ENCODE measurements at places on chromosomes 13 and 19.

DNA sequence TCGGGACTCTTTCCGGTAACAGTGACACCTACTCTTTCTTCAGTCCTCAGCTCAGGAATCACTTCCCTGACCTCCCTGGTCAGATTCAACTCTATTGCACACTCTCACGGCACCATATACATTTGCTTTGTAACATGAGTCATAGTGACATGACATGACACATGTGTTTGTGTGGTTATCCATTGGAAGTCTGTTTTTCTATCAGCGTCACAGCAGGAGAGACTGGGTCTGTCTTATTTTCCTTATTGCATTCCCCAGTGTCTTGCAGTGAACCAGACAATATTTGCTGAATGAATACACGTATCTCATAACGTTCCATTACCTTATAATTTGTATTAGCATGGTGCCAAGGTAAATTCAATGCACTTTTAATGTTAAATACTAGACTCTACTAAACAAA, 102.0 kb downstream of the DCLK1 start:
- DNase-seq, result no peak

GRCh38 chr13:19056984-19057490, 124.6 kb downstream of the TUBA3C start:
- no peak for DNase-seq

GRCh38 chr19:32269831-32270230, 75.6 kb upstream of the ZNF507 start:
- no peak for DNase-seq

GRCh38 chr13:99659226-99659625, 158.0 kb downstream of the TM9SF2 start:
- no peak for DNase-seq

DNA sequence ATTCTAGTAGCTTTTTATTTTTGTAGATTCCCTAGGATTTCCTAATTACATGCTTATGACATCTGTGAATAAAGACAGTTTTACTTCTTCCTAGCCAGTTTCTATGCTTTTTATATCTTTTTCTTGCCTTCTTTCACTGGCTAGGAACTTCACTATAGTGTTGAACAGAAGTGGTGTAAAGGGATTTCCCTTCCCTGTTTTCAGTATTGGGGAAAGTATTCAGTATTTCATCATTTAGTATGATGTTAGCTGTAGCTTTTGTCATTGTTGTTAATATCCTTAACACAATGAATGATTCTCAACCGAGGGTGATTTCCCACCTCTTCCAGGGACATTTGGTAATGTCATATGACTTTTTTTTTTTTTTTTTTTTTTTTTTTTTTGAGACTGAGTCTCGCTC, 77.3 kb downstream of the SLC6A16 start:
- no peak for DNase-seq

DNA sequence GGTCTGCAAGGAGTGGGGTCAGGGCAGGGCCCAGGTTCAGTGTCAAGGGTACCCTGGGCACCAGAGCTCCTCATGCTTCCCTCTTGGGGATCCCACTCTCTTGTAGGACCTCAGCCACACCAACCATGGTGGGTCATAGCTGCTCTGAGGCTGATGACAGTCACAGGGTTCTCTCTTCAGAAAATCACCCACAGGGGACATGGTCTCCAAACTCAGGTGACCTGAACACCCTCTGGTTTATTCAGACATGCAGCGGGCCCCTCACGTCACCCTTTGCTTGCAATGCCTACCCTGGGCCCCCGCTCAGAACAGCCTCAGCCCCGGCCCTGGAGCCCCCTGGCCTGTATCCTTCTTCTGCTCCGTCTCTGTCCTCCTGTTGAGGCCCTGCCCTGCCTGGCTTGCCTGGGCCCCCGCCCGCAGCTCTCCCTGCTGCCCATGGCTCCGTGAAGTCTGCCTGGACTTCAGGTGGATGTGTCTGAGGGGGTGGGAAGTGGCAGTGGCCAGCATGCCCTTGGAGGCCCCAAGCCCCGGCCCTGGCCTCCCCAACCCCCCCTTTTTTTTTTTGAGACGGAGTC, 20.4 kb downstream of the CHERP start:
- DNase-seq, result no peak

GRCh38 chr13:77545626-77546412, 10.3 kb downstream of the SCEL start:
- DNase-seq, result no peak

DNA sequence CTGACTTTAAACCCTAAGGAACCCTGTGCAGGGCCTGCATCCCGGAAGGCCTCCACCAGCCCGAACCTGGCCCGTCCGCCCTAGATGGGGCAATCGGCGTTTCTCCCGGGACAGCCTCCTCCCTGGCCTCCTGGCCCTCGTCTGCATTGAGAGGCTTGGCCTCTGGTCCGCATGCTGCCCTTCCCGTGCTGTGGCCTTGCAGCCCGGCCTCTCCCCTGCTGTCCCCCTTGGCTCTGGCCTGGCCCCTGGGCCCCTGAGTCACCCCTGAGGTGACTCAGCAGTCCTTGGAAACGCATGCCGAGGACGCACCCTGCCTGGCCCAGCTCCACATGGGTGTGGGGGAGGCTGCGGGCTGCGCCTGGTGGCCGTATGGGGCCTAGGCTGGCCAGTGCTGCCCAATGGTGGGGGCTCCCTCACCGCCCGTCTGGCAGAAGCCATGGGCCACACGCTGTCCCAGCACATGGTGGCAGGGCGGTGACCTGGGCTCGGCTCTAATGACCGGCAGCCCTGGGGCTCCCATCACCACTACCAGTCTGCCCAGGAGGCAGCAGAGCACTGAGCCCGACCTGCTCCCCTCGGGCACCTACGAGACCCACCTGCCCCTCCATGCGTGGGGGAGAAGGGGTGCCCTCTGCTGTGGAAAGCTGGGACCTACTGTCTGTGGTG, 25.7 kb downstream of the SH3GL1 start:
- no peak for DNase-seq

GRCh38 chr13:21045100-21045499, 16.3 kb downstream of the LATS2 start:
- no peak for DNase-seq

DNA sequence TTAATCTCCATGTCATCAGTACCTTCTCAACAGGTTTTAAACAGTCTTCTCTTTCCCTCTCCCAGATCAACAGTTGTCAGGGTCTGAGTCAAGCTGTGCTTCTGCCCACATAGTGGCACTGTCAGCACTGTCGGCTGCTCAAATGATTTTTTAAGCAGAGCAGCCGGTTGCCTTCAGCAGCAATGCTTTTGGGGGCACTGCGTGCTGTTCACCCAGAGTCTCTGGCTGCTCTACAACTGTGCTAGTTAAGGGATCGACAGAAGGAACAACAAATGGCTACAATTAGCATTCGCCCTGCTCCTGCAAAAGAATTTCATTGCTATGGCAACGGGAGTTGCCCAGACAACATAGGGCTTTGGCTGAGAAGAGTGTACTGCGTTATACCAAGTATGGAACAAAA, 412.9 kb downstream of the DIAPH3 start:
- no peak for DNase-seq

- no peak for DNase-seq
Measured at GRCh38 chr13:60981407-60981806, 434.2 kb downstream of the PCDH20 start.

GRCh38 chr19:4550479-4551050, 8.9 kb downstream of the SEMA6B start:
- DNase-seq, result no peak

DNA sequence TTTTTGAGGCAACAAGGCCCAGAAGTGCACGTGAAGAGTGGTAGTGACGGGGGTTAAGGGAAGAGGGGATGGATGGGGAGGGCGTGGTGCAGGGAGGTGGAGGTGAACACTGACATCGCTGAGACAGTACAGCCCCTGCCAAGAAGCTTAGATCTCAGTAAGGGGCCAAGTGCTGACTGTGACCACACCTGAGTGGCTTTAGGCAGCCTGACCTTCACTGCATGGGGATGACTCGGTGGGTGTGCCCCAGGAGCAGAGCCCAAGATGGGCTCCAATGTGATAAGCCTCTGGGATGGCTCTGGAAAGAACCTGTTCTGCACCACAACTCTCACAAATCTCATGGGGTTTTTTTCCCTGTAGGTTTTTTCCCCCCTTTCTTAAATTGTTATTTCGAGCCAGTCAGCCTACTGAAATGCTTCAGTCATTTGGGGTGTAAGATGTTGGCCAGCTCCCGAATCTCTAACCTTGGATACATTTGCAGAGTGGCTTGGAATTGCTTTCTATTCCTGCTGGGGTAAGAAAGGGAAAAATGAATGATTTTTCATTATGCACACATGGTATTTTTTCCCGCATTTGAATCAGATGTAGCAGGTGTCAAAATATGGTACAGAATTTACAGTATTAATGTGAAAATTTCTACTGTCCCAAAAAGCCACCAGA, 165.0 kb downstream of the TM9SF2 start:
- DNase-seq, result no peak

- no peak for DNase-seq
Measured at GRCh38 chr13:24066405-24067295, 93.9 kb upstream of the SPATA13 start.

DNA sequence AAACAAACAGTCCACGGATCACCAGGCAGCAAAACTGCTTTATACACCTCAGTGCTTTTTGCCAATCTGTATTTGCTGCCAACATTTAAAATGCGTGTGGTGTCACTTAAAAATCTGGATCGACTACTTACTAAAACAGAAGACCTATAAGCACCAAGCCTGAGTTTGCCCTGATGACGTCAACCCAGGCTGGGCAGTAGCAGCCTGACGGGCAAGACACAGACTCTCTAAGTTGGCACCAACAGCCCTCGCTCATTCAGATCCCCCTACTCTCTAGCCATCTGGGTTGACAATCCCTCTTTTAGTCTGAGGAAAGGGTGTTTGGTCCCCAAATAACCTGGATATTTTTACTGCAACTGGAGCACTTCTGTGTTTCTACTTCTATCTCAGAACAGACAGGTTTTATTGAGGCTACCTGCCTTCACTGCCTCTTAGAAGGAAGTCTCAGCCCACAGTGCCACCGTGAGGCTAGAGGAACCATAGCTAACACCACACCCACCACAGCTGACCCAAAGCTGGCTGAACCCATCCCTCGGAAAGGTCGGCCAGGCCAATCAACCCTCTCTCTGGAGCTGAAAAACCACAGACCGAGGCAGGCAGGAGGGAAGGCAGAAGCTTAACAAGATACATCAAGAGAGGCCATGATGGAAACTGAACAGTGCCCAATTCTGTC, 6.9 kb downstream of the SUGP2 start:
- DNase-seq, result peak; percentile 36

DNA sequence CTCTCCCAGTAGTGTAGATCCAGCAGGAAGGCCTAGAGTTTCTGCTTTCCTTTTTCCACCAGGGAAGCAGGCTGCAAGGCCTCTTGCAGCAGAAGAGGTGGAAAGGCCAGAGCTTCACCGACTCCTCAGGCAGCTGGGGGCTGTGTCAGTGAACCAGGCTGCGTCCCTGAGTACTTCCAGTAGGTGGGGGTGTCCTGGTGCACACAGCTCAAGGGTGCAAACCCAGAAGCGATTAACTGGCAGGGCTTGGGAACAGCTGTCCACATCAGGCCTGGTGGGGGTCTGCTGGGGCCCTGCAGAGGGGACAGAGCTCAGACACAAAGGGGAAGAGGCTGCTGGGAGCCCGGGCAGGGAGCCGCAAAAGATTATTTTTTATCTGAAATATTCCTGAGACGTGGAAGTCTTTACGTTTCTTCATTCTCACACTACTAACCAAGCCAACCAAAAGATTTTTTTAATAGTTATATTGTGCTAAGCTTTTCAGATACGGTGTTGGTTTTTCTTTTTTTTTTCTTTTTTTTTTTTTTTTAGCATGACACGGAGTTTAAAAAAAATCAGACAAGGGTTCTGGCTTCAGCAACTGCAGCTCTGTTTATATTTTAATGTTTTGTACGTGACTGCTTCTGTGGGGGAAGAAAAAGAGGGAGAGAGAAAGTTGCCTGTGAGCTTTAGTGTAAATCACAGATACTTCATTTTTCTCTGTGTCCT, 11.0 kb downstream of the TSHZ3 start:
- DNase-seq, result peak; percentile 78

GRCh38 chr13:74678308-74678965, 544.2 kb upstream of the KLF12 start:
- no peak for DNase-seq

GRCh38 chr13:43315522-43315921, 292.1 kb downstream of the DNAJC15 start:
- DNase-seq, result no peak

DNA sequence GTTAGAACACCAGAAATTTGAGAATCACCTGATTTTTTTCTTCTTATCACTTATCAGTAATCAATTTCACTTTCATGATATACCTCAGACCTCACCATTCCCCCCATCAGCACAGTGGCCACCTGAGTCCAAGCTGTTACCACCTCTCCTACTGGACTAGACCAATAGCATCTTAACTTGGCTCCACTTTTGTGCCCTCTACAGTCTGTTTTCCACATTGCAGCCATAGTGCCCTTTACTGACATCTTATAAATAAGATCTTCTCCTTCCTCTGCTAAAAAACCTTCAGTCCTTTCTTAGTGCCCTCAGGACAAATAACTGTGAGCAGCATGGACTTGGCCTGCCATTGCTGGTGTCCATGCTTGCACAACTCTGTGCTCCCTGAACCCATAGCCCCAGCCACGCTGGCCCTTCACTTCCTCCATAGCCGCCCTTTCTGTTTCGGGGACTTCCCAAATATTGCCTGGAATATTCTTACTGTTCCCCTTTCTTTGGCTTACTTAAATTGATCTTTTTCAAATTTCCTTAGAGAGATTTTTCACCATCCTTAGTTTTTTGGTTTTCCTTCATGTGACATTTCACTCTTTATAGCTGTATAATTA, 380.8 kb downstream of the LMO7 start:
- peak; percentile 27 for DNase-seq

DNA sequence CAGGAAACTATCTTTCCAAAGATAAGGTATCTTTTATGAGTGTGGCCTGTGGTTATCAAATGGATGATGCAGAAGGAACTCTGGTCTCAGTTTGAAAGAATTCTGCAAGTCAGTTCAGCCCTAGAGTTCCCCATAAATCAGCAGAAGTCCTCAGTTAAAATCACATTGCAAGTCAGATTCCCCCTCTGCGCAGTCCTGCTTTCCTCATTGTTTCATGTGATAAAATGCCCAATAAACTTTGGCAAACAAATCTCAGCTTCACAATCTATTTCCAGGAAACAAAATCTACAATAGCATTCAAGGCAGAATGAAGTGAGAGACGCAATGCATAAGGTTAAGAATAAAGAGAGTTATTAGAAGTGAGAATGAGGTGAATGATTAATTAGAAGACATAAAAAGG, 216.3 kb upstream of the KLHL1 start:
- no peak for DNase-seq

DNA sequence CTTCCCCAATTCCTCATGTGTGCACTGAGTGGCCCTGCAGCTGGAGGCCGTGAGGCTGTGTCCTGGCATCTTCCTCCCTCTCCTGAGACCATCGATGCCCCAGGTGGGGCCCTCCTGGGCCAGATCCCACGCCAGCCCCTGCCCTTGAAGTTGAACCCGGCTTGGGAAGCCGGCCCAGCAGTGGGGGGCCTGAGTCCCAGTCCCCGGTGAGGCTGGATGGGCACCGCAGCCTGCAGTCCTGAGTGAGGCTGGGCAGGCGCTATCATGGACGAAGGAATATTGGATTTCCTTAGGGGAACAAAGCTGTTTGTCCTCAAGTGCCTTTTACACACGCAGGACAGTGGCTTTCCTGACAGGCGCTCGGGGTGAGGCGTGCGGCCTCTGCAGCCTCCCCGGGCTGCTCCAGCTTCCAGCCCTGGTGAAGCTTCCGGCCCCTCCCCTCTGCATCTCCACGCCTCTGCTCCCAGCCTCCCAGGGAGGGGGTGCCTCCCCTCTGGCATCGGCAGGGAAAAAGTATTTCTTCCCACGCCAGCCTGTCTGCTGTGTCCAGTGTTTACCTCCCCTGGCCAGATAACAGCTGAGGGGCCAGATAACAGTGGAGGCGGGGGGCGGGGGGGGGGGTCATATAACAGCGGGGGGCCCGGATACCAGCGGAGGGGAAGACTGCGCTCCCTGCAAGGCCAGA, 159.5 kb downstream of the KDM4B start:
- DNase-seq, result peak; percentile 57

GRCh38 chr13:104592127-104592526, 1525.9 kb upstream of the SLC10A2 start:
- DNase-seq, result no peak
